ENCODE measurements at places on chromosomes 1 and 21.

- no peak for DNase-seq
Observed at GRCh38 chr1:101308935-101309333, 72.1 kb downstream of the S1PR1 start.

GRCh38 chr1:166933140-166933539 lies 42.2 kb downstream of the ILDR2 start:
- DNase-seq = no peak

GRCh38 chr1:160007577-160008200 lies 24.1 kb downstream of the PIGM start:
- DNase-seq = no peak

- DNase-seq = no peak
Observed at GRCh38 chr21:46542588-46543124, 62.2 kb downstream of the S100B start.

DNA sequence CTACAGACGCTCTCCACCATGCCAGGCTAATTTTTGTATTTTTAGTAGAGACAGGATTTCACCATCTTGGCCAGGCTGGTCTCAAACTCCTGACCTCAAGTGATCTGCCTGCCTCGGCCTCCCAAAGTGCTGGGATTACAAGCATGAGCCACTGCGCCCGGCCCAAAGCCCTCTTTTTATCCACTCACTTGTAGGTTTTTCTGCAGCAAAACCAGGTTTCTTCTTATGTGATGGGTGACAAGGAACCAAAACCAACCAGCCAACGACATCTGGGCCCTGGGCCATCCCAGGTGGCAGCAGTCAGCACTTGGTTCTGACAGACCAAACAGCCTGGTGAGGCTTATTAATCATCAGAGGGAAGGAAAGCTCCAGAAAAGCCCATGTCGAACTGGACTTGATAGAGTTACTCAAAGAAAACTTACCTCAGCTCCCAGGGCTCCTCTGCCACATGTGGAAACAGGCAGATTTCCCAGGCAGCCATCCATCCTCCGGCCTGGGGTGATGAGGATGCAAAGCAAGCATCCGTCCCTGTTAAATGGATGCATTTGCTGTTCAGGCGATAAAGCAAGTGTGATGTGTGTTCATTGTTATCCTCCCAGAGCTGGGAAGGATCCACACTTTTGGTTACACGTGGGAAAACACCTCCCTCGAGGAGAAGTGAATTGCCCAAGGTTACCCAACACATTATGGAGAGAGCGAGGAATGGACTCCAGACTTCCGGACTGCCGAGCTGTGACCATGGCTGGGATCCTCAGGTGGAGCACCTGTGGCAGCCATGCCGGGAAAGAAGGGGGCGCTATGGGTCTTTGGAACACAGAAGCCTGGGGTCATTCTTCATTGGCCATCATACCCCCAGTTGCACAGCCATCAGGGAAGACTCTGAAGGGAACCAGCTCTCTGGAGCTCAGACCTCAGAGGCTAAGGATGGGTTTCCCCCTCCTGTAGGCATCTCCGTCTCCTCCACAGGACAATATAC lies 118.8 kb downstream of the HUNK start:
- no peak for DNase-seq

DNA sequence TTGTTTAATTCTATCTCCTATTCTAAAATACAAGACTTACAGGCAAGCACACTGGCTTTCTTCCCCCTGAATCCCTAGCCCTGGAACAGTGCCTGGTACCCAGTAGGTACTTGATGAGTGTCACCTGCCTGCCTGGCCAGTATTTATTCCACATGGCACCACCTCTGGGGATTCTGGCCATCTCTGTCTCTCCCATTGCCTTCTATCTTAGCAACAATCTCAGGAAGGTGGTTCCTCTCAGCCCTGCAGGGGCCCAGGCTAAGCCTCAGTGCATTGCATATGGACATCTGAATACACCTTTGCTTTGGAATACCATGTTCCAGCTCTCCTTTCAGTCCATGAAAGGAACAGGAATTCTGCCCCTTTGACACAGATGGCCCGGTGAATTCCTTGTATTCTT lies 81.0 kb downstream of the HIVEP3 start:
- no peak for DNase-seq
